GOT3 (cell line): ENCODE measurements at places on chromosomes 16 and 17.

DNA sequence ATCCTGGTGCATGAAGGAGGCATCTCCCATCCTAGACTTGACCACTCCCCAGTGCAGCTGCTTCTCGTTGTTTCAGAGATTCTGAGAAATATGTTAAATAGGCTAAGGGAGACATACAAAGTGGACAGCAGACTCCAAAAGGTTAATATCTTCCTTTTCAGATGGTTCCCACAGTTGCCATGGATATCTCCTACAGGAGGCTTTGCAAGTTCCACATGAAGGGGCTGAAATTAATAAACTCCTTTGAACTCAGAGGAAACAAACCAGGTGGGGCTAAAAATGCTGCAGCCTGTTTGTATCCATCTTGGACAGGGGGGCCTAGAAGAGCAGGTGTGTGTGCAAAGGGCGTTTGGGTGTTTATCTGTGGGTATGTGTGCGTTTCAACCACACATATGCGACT is 257.4 kb upstream of the XYLT1 start:
- DNase-seq = no peak

GRCh38 chr16:88460496-88461330 is 7.6 kb downstream of the ZFPM1 start:
- DNase-seq = no peak

GRCh38 chr17:73478768-73479424 is 165.3 kb downstream of the SDK2 start:
- DNase-seq = no peak

DNA sequence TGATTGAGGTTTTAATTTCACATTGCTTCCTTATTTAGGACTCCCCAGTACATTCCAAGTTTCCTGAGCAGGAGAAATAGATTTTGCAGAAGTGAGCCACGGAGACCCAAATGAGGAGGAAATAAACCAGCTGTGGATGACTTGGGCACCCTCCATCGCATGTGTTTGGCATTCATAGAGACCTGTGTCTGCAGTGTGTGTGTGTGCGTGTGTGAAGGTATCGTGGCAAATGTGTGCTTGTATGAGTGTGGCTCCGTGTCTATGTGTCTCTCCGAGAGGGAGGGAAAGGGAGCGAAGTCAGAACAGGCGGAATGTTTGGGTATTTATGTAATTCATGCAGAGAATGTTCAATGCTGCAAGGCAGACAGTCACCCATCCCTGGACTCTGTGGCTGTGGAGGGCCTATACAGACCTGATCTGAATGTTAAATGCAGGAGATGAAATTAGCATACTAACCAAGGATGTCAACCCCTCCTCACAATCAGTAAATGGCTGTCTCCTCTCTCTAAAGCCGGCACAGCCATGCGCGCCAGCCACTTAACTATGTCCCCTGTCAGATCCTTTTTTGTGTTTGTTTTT is 186.0 kb upstream of the ZFHX3 start:
- no peak for DNase-seq

- no peak for DNase-seq
These were observed 205.6 kb downstream of the SPECC1 start for GRCh38 chr17:20214794-20215193.

- DNase-seq = no peak
These were observed 2.7 kb upstream of the DHRS7B start for GRCh38 chr17:21124086-21124485.

DNA sequence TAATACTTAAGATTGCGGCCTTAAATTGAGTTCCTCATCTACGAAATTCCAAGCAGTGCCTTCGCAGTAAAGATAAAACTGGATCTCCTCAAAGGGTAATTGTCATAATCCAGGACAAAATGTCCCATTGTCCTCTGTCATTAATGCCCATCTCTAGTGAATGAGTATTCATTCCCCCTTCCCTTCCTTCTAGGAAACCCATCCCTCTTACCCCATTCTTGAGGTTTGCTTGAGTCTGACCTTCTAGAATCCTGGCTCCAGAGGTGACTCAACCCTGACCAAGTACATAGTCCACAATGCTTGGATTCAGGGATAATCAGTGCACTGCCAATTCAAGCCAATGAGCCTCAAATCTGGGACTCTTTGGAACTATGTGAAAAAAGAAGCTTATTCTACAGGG is 47.0 kb upstream of the MAF start:
- DNase-seq = no peak

DNA sequence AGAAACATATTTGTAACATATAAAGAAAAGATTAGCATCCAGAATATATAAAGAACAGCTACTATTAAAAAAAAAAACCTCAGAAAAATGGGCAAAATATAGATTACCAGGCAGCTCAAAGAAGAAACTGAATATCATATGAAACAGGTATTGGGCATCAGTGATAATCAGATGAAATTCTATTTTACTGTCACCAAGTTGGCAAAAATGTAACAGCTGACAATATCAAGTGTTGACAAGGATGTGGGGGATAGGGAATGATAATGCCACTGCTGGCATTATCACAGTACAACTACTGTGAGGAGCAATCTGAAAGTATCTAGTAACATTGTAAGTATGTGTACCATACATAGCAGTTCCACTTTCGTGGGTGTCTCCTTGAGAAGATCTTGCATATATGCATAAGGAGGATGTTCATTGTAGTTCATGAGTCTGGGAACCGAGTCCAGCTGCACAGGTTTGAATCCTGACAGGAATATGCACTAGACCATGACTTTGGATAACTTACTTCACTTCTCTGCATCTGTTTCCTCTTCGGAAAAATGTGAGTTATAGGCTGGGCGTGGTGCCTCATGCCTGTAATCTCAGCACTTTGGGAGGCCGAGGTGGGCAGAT is 50.3 kb downstream of the LCMT1 start:
- DNase-seq = no peak

DNA sequence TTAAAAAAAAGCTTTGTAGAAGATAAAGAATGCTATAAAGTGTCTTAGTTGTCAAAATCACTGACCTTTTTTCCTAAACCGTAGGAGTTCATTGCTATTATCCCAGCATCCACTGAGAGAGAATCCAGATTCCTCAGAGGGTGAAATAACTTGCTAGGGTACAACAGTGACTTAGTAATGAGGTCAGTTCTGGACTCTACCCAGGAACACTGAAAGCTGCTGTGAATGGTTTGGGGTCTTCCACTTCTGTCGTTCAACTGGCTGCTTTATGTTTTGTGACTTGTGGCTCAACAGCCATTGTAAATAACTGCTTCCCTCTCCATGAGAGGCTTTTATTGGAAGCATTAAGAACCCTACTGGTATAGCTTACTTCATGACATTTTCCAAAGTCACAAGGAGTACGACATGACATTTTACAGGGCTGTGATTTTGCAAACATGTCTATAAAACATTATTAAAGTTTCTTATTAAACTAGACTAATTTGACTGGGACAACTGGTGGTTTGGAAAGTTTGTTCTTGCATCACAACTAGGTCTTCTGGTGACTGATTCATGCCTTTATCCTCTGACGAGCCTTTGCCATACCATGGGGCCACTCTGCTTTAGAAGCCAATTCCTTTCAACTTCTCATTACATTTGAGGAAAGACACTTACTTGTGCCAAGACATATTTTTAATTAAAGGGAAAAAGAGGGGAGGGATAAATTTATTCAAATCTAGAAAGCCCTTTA is 92.2 kb upstream of the CDH11 start:
- DNase-seq = no peak

- DNase-seq = no peak
These were observed 4.2 kb downstream of the CARHSP1 start for GRCh38 chr16:8864480-8865110.

GRCh38 chr17:78138204-78139060 is 7.8 kb upstream of the C17orf99 start:
- no peak for DNase-seq
